Ascending aorta (tissue), 2 donors: ENCODE measurements at places on chromosomes 5 and 9. TPM values are rescaled to one million over a fixed set of nuclear protein-coding genes. Genes with fewer than 3 reads are reported as not detected.

DNA sequence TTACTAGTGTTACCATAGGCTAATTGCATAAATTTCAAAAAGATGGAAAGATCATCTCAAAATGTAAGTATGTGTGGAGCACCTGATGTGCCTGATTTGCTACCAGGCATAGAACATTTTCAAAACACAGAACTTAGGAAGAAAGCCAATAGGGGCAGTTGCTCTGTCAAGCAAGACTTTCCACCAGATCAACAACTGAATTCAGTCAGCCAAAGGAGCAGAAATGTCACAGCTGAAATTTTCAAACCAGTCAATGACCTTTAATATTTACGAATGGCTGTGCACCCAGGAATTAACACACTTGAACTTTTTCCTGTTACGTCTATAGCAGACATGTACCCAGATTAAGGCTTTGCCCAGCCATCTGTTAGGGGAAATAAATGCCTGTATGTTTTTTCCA is 452.8 kb upstream of the PTGER4 start:
- no peak for DNase-seq

- no peak for DNase-seq
These were observed at the start of gene ENTREP1 for GRCh38 chr9:69324549-69325401. ENTREP1 (plus strand) TSS chr9:69325215; CDS start chr9:69325310, 95 bp downstream.

The NLN gene
- total RNA-seq, result 4.7 TPM

The AFAP1L1 gene
- 24.7 TPM for total RNA-seq

The SSNA1 gene
- total RNA-seq, result 123 TPM
